Activated CD4-positive, alpha-beta T cell treated with anti-CD3 and anti-CD28 coated beads, Interleukin-2, Interleukin-6, amounts not matched to agents 100 ng/mL and 50 ng/mL, durations not matched to agents 16 hours and 8 hours (primary cell): ENCODE measurements at places on chromosomes 6 and 20.

DNA sequence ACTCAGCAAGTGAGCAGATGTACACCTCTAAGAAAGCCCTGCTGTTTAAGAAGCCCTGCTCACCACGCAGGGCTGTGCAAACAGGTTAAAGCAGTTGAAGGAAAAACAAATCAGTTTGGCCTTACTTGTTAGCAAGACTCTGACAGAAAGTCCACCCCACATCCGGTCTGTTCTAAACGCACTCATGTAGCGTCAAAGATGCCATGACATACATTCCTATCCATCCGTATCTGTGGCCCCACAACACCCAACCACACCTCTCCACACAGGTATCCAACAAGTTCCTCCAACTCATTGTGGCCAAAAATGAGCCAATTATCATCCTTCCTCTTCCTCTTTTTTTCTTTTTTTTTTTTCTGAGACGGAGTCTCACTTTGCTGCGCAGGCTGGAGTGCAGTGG lies 22.8 kb upstream of the RAB22A start:
- DNase-seq, result no peak

- DNase-seq, result no peak
Observed at GRCh38 chr6:132506869-132507808, 5.8 kb downstream of the STX7 start.

GRCh38 chr6:133724726-133725125 lies 164.2 kb upstream of the TCF21 start:
- no peak for DNase-seq

DNA sequence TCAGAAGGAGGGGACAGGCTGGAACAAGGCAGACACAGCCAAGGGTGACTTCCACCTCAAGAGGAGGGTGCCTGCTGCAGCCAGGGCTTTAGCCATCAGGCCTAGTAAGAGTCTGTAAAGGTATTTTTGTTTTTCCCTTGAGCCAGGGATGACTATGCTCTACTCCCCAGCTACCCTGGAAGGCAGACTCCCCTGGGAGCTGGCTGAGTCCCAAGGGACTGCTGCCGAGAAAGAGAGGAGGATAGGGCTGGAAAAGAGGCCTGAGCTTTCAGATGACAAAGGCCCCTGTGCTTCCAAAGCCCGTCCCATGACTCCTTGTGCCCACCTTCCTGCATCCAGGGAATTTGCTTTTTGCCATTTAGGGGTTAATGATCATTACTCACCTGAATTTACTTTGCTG lies 14.0 kb upstream of the GSTA4 start:
- no peak for DNase-seq

DNA sequence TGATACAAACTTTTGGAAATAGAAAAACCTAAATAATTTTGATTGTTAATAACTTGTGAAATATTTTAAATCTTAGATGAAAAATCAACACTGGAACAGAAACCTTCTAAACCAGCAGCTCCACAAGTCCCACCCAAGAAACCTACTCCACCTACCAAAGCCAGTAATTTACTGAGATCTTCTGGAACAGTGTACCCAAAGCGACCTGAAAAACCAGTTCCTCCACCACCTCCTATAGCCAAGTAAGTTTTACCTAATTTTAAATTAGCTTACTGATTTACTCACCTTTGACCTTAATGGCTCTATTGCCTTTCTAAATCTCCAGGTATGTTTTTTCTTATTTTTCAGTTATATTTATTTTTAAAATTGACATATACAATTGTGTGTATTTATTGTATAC lies 102.6 kb upstream of the ADGRF4 start:
- DNase-seq, result no peak

DNA sequence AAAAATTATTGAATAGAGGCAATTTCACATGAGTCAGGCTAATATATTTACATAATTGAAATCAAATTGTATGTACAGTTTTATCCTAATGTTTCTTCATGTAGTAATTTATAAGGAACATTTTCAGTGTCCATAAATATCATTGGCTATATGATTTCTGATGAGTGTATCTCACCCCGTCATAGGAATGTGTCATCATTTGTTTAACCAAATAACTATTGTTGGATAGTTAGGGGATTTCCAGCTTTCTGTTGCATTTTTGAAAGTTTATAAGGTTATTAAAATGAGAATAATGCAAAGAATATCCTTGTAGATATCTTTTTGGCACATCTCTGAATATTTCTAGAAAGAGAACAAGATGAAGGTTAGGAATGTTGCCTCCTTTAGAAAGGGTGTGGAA lies 39.0 kb downstream of the SYTL3 start:
- DNase-seq, result no peak

- no peak for DNase-seq
Observed at GRCh38 chr6:88246654-88247053, 80.5 kb upstream of the CNR1 start.

DNA sequence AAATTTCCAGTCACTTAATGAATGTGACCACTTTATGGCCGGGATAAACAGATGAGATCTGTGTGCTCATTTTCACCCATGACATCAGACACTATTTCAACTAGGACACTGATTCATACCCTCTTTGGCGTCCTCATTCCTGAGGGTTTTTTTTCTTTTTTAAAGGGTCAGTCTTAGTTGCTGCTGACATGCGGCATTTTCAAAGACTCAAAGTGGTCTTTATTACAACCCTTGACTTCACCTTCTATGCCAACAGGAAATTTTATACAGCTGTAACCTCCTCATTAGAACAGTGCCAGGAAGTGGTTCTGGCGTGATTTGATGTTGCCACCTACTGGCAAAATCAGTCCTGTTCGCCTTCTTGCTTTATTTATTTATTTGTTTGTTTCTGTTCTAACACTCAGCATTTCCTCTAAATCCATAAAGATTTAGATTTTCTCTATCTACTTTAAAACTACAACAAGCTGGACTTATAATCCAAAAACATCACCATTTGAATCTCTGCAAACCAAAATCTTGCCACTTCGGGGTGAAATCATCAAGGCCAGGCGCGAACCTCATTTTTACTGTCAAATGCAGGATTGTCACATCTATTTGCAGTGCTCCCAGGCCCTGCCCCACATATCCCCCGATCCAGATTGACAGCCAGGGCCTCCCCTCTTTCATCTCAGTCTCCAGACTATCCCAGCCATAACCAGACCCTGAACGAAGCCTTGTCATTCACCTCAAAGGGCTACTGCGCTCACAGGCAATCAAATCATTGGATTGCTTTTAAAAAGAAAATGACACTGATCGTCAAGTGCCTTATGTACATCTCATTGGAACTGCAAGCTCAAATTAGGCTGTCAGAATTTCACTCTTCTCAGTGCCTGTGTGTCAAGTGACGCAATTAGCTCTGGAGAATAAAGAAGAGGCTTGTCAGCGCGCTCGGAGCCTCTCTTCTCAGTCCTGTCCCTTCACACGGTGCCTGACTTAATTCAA lies 77.5 kb downstream of the C6orf118 start:
- no peak for DNase-seq

DNA sequence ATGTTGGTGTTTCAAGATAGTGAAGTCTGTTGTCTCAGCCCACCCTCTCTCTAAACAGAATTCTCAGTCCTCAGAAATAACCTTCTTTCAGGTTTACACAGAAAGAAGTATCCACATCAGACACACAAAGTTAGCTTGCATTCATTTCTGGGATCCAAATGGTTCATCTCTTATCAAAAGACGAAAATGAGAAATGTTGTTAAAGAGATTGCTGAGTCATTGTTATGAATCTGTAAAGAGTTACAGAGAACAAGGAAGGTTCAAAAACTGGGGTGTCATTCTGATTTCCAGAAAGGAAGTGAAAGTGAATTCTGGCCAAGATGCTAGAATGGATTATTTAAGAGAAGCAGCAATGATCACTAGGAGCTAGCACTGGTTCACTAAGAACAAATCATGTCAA lies 90.5 kb upstream of the ATXN1 start:
- peak; percentile 36 for DNase-seq

GRCh38 chr6:152271776-152272464 lies 365.2 kb downstream of the SYNE1 start:
- peak; percentile 38 for DNase-seq

GRCh38 chr20:59039233-59039632 lies 3.4 kb downstream of the PRELID3B start:
- no peak for DNase-seq

DNA sequence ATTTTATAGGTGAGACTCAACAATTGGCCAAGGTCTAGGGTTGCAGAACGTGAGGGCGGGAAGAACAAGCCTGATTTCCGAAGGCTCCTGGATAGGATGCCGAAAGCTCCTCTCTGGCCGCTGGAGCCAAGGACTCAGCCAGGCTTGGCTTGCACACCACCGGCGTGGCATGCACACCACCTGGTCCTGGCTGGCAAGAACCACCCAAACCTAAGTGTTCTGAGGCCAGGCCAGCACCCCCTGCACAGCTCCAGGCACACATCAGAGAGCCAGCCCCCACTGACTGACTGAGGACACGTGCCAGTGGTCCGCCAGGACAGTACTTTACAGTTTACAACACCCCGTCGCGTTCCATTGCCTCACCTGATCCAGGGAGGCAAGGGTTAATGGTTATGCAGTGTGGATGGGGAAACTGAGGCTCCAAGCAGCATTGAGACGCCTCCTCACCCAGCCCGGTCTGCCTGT lies 414 bp downstream of the TGM2 start:
- no peak for DNase-seq

- no peak for DNase-seq
Observed at GRCh38 chr20:46937533-46938226, 43.0 kb downstream of the EYA2 start.

GRCh38 chr20:7520361-7520760 lies 419.9 kb downstream of the HAO1 start:
- no peak for DNase-seq

DNA sequence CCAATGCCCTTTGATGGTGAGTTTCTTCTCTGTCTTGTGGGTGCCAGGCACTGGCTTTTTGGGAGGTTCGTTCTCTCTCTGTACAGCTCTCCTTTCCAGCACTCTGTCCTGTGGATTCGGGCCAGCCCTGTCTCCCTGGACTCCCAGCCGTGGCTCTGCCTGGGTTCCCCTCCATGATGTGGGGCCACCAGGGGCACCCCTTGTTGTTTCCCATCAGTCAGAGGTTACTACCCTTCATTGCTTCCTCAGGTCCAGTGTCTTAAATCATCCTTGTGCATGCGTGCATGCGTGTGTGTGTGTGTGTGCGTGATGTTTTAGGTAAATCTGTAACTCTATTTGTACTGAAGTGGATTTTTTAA lies 40.5 kb downstream of the DYNLT1 start:
- DNase-seq, result no peak

DNA sequence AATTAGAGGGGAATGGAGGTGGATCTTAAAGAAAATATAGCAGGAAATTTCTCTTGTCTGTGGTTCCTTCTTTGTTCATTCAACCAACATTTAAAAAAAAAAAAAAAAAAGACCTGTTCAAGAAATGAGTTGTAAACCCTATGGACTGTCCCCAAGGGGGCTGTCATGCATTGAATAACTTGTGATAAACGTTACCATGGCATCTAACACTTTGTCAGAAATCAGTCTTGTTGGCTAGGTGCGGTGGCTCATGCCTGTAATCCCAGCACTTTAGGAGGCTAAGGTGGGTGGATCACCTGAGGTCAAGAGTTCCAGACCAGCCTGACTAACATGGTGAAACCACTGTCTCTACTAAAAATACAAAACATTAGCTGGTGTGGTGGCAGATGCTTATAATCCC lies 381.7 kb downstream of the BCKDHB start:
- no peak for DNase-seq

DNA sequence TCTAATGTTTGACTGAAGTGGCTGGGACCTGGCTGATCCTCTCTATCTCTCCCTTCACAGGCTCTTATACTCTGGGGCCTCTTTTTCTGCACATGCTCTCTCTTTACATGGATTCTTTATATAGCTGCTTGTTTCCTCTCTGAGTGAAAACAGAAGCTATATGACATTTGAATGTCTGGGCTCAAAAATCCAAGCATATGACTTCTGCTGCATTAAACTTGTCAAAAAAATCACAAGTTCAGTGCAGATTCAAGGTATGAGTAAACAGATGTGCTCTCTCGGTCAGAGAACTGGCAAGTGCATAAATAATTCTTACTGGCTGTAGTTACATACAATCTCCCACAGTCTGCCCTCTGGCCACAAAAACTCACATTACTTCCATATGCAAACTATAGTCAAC lies 96.6 kb downstream of the LCA5 start:
- no peak for DNase-seq

- no peak for DNase-seq
Observed at GRCh38 chr6:154111025-154111424, 72.0 kb downstream of the OPRM1 start.

DNA sequence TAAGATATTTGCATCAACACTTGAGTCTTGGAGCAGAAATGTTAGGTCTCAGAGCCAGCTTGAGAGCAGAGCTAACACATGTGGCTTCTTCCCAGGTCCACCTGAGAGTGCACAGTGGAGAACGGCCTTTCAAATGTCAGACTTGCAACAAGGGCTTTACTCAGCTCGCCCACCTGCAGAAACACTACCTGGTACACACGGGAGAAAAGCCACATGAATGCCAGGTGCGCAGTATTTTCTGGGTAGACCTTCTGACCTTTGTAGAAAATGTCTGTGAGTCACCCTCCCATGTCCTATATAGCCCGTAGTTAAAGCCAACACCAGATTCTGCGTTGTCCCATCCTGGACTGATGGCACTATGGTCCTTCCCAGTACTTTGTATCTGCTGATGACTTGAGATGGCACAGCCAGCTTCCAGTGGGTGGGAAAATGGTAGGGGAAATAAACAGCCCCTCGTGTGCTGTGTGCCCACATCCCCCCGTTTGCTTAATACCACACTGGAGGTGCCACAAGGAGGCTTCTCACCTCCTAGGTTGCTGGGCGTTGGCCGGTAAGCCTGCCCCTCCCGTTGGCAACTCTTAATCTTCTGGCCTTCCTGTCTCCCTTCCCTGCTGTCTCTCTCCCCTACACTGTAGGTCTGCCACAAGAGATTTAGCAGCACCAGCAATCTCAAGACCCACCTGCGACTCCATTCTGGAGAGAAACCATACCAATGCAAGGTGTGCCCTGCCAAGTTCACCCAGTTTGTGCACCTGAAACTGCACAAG lies 20.3 kb downstream of the PRDM1 start:
- no peak for DNase-seq

DNA sequence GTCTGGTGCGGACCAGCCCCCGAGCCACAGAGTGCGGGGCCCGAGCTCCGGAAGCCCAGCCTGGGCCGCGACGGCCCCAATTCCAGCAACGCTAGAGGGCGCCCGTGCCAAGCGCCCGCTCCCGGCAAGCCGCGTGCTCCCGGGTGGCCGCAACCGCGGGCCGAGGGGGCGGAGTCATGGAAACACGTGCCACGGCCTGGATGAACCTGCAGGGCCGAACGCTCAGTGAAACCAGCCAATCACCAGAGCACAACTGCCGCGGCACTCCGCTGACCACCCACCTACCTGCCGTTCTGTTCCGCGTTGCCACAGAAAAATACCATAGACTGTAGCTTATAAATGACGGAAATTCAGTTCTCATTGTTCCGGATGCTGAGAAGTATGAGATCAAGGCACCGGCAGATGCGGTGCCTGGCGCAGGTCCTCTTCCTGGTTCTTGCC lies 85.7 kb upstream of the FOXC1 start:
- peak; percentile 86 for DNase-seq

- no peak for DNase-seq
Observed at GRCh38 chr6:23728707-23729106, 397.3 kb upstream of the NRSN1 start.
